ENCODE measurements at places on chromosomes 12 and 14.

DNA sequence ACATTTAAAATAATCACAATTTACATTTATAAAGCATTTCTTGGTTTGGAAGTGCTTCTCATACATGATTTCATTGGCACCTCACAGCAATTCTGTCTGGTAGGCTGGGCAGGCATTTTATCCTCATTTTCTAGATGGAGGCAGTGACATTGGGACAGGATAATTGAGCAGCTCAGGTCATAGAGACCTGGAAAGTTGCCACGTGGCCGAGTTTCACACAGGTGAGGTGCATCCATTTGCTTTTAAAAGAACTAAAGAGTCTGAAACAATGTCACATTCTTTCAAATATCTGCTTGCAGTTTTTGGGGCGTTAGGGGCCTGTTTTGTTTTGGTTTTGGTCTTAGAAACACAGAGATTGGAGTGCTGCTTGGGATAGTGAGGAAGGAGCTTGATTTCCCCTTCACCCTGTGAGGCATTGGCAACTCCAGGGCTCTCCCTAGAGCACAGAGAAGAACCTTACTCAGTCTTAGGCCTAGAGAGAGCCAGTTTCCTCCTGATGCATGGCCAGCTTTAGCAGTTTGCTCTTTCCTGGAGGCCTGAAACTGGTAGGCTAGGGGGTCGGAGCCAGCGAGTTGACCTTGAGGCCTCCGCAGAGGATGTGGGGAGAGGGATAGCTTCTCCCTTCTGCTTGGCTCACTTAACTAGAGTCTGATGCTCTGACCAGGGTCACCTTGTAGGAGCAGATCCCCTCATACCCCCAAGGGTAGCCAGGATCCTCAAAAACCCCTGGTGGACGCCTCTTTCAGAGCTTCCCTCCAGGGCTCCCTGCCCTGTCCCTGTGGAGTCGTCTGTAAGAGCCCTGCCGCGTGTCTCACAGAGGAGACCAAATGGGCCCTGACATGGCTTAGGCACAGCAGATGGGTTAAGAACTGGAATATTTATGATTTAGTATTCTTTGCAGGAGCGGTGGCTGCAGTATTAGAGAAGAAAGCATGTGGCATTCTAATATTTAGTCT is 34.9 kb upstream of the JDP2 start:
- no peak for DNase-seq

GRCh38 chr12:108302403-108303311 is 36.5 kb downstream of the CMKLR1 start:
- peak; percentile 68 for DNase-seq

DNA sequence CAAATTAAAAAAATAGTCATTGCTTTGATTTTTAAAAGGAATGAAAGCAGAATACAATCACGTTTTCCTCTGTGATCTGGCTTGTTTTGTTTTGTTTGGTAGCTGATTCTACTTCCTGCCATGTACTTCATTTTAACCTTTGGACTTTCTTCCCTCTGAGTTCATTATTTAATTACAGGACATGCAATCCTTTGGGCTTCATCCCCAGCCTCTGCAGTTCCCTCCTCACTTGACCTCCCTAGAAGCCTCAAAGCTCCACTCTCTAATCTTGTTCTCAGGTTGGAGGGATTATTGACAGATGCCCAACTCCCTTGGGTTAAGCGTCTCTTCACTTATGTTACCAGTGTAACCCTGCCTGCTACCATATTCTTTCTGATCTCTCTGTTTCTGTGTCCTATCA is 967.9 kb upstream of the SEL1L start:
- DNase-seq = no peak

DNA sequence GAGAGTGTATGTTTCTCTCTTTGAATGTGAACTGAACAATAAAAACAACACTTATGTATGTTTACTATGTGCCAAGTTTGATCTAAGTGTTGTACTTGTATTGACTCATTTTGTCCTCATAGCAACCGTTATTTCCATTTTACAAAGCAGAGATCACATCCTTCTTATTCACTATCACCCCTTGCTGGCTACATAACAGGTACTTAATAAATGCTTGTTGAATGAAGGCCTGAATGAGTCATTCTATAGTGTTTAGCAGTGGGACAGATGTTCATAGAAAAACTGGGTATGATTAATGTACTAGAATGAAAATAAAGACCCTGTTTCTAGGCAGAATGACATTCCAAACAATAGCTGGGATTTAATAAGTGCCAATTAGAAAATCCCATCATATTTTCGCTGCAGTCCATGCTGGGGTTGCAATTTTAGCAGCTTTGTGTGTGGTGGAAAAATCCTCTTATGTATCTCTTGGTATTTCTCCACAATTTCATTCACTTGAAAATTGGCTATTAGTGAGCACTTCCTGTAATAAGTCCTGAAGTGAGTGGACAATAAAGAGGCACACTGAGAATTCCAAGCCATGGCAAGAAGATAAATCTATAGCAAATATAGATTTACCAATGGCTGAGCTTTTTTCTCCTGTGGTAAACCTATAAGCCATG is 86.0 kb downstream of the FAR2 start:
- DNase-seq = no peak

GRCh38 chr12:6262211-6262610 is 48.3 kb upstream of the PLEKHG6 start:
- DNase-seq = no peak

DNA sequence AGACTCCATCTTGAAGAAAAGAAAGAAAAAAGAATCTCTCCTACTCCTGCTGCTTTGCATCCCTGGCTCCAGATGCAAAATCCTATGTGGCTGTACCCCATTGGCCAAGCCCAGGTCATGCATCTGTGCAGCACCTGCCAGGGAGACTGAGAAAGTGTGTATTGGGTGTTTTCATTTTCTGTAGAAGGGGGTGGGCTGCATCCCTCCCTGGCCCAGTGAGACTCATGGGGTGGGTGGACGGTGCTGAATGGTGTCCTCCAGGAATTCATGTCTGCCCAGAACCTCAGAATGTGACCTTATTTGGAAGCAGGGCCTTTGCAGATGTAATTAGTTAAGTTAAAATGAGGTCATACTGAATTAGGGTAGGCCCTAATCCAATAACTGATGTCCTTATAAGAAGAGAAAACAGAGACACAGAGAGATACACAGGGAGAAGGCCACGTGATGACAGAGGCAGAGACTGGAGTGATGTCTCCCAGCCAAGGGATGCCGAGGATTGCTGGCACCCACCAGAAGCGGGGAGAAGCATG is 23.2 kb downstream of the MOAP1 start:
- DNase-seq = no peak

- DNase-seq = no peak
Measured at GRCh38 chr12:50362671-50363070, 33.7 kb downstream of the FAM186A start.

DNA sequence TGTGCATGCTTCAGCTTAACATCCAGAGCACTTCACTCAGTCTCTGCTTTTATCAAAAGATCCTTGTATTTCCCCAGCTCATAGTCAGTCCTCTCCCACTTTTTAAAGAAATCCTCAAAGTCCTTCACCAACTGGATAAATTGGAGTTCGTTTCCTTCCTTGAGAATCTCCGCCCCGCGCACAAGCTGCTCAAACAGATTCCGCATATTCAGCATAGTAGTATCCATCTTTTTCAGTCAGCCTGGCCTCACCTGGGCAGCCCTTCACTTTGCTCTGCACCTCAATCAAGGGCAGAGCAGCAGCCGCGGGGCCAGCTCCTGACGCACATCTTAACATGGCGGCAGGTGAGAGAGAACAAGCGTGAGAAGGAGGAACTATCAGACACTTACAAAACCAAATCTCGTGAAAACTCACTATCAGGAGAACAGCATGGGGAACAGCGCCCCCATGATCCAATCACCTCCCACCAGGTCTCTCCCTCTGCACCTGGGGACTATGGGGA is 14.3 kb upstream of the DBX2 start:
- DNase-seq = no peak

- no peak for DNase-seq
Measured at GRCh38 chr14:20659813-20660395, 18.4 kb upstream of the OR6S1 start.
